ENCODE measurements at places on chromosomes 13 and 19. TPM values are rescaled to one million over a fixed set of nuclear protein-coding genes. Genes with fewer than 3 reads are reported as not detected.

LMTK3 gene
- 4.4 TPM for total RNA-seq

CAMSAP3 gene
- total RNA-seq, result 4.1 TPM

TEX26 gene
- not detected for total RNA-seq

RUBCNL gene
- total RNA-seq, result 0.10 TPM

CYP4F12 gene
- total RNA-seq, result 2.4 TPM

ZNF547 gene
- total RNA-seq, result 2.5 TPM

SPACA4 gene
- not detected for total RNA-seq

SLC10A2 gene
- not detected for total RNA-seq

ZNF555 gene
- total RNA-seq, result 2.5 TPM

RAB20 gene
- 1.8 TPM for total RNA-seq

HSH2D gene
- total RNA-seq, result not detected

Data from A549 treated with Hydrocortisone at 1 μM for 4 hours (cell line).